A673 (cell line): ENCODE measurements at places on chromosomes 1 and 21.

GRCh38 chr1:65260851-65261473, 48.4 kb upstream of the DNAJC6 start:
- peak; percentile 45 for DNase-seq

GRCh38 chr1:217403026-217403720, 227.7 kb downstream of the GPATCH2 start:
- DNase-seq, result no peak

DNA sequence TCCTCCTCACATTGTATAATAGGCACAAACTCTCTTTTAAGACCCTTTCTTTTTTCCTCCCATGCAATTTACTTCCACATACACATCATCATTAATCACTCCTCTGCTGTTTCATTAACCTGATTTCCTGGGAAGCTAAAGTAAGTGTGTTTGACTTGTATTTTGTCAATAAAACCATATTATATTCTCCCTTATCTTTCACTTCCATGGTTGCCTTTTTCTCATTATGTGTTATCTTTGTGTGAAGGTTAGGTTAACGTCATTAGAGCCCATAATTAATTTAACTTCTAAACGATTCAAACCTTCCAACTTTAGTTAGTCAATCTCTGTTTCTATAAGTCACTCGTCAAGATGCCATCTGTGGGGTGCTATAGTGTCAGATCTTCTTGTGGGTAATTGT, 313.0 kb downstream of the PAPPA2 start:
- no peak for DNase-seq

DNA sequence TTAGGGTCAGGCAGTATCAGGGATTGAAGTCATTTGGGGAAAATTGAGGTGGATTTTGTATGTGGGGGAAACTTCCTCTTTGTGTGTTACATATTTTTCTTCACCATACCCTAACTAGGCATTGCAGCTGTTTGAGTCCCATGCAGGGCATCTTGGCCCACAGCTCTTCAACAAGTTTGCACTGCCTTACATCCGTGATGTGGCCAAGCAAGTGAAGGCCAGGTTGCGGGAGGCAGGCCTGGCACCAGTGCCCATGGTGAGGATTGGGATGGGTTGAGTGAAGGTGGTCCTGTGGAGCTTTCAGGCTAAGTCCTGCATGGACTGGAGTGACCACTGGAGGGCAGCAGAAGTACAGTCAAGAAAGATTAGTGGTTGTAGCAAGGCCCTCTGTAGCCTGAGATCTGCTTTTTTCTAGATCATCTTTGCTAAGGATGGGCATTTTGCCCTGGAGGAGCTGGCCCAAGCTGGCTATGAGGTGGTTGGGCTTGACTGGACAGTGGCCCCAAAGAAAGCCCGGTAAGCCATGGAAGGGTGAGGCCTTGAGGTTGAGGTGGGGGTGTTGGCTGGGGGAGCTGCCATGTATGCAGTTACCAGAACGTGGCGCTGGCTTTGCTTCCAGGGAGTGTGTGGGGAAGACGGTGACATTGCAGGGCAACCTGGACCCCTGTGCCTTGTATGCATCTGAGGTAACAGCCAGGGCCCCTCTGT, 2.4 kb downstream of the UROD start:
- peak; percentile 81 for DNase-seq

DNA sequence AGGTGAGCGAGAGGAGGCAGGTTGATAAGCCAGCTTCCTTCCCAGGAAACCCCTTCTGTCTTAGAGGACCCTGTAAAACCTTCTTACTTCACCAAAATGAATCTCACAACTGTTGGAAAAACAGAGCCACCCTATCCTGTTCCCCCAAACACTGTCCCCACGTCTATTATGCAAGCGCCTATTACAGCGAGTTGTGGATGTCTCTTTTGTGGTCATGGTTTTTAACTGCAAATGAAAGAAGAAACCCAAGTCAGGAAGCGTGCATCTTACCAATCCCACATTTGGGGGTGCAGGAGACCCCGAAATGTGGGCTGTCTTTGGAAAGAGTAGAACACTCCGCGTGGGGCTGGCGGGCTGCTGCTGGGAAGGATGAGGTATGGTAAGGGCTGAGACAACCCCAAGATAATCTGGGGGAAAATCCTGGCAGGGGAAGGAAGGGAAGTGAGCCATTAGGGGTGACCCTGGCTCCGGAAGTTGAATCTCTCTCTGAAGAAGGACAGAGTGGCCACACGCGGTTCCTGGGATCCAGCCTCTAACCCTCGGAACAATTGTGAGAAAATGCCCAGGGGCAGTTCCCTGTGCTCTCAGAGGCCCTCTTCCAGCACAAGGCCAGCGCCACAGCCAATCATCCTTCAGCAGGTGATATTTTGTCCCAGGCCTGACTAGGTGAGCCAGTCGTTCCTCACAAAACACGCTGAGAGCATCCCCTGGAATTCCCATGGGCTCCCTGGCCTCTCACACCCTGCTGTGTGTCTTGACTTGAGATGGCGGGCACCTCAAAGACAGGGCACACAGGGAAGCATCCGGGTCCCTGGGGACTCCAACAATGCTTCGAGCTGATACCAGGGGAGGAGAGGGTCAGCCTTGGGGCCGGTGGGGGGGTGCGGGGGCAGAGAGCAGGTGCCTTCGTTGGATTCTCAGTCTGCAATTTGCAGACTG, 168.5 kb upstream of the IRF2BP2 start:
- peak; percentile 26 for DNase-seq

DNA sequence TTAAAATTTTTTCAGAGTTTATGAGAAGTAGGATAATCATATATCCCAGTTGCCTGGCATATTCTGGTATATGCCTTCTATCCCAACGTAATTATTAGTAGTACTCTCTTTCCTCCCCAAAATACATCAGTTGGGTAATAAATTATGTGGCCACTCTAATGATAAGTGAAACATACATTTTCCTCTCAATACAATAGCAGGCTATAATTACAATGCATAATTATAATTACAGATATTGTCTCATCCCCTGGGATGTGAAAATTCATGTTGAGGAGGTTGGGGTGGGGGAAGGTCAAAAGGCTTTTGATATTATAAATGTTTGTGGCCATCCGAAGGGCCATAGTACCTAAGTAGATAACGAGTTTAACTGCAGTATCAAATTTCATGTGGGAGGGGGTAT, 277.1 kb downstream of the ST6GALNAC3 start:
- DNase-seq, result no peak

DNA sequence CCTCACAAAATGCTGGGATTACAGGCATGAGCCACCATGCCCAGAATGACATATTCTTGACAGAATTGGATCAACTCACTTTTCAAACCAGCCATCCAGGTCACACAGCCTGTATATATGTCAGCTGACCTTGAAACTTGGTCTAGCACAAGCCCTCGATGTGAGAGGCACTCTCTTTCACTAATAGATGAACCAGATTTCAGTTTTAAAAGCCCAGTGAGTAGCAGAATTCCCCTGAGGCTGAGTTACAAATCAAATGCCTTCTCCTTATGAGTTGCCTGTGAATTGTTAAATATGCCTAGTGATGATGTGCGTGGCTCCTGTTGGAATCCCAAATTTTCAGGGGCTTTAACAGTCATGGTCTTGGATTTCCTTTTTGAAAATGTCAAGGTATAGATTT, 88.7 kb downstream of the CD247 start:
- DNase-seq, result no peak

DNA sequence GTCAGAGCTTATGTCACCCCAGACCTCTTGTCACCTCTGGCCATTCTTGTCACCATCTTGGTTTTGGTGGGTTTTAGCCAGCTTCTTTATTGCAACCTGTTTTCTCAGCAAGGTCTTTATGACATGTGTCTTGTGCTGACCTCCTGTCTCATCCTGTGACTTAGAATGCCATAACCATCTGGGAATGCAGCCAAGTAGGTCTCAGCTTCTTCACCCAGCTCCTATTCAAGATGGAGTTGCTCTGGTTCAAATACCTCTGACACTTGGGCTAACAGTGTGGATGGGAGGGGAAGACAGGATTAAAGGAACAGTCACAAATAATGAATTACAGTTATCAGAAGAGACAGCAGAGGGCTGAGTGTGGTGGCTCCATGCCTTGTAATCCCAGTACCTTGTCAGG, 30.5 kb upstream of the PIK3CD start:
- DNase-seq, result no peak

- DNase-seq, result no peak
Measured at GRCh38 chr1:40739455-40740008, 44.1 kb upstream of the KCNQ4 start.

DNA sequence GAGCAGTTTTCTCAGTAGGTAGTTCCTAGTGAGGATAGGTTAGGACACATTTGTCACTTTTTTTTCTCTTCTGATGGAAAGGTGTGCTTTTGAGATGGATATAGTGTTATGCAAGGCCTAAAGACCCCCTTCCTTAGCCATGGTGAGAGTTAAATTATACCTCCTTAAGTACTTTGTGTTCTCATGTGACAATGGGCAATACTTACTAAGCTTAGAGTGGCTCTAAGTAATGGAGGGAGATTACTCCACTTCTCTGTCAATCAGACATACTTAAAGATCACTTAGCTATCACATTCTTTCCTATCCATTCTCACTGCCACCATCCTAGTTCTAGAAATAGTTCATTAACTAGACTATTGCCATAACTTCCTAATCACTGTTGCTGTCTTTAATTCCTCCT, 265.6 kb downstream of the PBX1 start:
- DNase-seq, result no peak

DNA sequence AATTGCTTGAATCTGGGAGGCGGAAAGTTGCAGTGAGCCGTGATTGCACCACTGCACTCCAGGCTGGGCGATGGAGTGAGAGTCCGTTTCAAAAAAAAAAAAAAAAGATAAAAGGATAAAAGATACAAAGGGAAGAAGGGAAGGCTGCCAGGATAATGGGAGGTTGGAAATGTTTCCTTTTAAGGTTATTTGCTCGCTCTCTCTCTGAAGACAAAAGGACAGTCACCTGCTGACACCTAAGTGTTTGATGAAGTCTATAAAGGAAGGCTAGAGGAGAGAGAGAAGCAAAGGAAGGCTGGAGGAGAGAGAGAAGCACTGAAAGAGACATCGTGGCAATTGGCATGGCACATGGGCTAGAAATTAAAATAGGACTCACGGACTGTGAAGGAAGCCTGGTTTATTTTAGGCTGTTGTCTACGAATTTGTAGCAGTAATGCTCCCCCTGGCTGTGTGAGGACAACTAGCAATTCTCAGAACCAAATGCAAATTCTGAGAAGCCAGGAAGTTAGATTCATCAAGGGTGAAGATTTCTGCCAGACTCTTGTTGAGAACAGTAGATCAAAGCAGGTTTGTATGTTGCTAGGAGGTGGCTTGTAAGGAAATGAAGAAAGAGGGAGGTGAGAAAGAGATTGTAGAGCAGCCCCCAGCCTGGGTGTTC, 154.2 kb downstream of the ZP4 start:
- DNase-seq, result peak; percentile 22

DNA sequence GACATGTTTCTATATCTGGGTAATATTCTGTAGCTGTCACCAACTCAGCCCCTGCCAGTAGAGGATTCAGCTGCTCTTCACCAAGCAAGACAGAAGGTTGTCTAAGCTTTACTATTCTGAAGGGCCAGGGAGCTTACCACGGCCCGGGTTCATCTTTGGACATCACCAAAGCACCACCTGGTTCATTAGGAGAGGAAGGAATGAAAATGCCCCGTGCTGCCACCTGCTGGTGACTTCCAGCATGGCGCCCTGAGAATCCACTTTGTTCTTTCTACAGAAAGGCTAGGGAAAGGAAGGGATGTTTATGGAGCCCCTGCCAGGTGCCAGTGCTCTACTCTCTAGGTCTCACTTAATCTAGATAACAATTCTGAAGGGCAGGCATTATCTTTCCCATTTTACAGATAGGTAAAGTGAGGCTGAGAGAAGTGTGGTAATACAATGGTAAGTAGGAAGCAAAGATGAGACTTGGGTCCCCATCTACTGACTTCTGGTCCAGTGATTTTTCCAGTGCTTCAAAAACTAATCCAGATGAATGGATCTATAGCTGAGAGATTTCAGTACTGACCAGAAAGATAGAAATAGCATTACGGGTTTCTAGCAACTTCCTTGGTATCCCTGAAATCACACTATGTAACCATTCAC, 79.5 kb downstream of the BEND5 start:
- DNase-seq, result peak; percentile 69

DNA sequence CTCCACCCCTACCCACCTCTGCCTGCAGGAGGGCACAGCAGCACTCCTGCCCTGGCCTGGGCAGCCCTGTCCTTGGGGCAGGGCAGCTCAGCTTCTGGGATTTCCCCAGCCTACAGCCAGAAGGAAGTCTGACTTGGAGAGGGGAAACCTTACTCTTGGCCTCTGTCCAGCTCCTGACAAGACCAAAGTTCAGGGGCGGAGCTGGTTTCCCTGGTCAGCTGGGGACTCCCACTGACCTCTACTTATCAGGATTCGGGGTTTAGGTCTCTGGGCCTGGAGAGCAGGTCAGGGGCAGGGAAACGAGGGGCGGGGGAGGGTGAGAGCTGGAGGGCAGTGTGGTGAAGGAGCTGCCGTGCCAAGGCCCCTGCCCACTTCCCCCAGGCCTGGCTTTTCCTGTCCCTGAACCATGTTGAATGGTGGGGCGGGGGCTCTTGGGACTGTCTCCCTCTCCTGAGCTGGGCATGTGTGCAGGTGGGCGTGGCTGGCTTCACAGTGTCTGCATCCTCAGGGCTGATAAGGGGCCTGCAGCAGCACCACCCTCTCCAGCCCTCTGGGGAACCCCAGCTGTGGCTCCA, 16.8 kb upstream of the ETV3 start:
- no peak for DNase-seq

GRCh38 chr1:115467196-115467595, 129.1 kb upstream of the NGF start:
- DNase-seq, result peak; percentile 34

DNA sequence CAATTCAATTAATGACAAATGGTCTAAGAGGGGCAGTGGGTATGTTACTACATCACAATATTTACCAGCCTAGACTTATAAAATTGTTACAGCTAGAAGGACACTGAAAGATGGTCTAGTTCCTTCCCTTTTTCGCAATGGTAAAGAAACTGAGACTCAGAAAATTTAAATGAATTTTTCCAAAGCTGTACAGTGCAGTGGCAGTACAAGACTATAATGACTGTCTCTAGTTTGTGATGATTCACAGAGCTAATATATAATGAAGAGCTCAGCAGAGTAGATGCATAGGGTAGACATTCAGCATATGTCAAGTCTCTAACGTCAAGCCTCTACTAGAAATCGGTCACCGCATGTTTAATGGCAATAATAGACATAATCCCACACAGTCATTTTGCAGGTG, 4.6 kb downstream of the PLPP3 start:
- DNase-seq, result no peak

DNA sequence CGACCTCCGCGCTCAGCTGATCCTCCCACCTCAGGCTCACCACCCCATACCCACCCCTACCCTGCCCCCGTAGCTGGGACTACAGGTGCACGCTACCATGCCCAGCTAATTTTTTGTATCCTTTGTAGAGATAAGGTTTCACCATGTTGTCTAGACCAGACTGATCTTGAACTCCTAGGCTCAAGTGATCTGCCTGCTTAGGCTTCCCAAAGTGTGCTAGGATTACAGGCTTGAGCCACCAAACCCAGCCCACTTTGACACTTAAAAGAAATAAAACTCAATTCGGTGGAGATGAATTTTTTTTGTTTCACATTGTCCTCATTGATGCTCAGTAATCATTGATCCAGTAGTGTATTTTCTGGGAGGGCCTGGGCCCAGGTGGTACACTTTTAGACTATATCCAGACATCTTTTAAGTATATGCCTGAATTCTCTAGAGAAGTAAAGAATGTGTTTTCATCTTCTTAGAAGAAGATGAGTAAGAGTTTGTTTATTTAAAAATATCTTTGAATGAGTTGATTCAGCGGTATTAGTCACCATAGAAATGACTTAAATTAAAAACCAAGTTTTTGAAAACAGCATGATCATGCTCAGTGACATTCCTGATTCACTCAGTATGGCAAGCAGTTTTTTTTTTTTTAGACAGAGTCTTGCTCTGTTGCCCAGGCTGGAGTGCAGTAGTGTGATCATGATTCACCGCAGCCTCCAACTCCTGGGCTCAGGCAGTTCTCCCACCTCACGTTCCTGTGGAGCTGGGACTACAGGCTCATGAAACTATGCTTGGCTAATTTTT, 57.8 kb downstream of the EPB41 start:
- DNase-seq, result peak; percentile 37
